Activated T-cell treated with anti-CD3 and anti-CD28 coated beads for 1 hour (primary cell): ENCODE measurements at places on chromosomes 16 and 17.

DNA sequence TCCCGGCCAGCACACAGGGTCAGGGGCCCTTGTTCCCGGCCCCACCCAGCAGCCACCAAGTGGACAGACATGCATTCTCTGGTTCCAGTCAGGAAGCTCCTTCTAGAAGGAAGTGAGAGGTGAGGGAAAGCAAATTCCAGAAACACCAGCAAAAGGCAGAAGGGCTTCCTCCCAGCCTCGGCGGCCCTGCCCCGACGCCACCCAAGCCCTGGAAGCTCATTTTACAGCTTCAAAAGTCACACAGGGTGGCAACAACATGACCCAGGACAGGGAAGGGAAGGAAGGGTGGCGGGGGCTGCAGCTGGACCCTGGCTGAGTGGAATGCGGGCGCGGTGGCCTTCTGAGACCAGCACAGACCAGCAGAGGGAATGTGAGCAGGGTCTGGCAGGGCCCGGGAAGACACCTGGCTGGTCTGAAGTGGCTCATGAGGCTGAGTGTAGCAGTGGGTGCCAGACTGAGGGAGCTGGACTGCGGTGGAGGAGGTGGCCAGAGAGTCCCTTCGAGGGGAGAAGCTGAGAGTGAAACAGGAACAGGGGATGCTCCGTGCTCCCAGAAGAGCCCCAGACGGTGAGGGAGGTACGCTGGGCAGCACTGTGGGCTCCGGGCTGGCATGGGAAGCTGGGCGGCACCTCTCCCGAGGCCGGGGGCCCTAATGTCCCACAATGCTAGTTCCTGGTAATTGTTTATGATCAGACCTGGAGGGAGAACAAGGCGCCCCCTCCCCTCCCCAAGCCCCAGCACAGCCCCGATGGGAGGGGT is 1.9 kb upstream of the UNC13D start:
- DNase-seq, result no peak

DNA sequence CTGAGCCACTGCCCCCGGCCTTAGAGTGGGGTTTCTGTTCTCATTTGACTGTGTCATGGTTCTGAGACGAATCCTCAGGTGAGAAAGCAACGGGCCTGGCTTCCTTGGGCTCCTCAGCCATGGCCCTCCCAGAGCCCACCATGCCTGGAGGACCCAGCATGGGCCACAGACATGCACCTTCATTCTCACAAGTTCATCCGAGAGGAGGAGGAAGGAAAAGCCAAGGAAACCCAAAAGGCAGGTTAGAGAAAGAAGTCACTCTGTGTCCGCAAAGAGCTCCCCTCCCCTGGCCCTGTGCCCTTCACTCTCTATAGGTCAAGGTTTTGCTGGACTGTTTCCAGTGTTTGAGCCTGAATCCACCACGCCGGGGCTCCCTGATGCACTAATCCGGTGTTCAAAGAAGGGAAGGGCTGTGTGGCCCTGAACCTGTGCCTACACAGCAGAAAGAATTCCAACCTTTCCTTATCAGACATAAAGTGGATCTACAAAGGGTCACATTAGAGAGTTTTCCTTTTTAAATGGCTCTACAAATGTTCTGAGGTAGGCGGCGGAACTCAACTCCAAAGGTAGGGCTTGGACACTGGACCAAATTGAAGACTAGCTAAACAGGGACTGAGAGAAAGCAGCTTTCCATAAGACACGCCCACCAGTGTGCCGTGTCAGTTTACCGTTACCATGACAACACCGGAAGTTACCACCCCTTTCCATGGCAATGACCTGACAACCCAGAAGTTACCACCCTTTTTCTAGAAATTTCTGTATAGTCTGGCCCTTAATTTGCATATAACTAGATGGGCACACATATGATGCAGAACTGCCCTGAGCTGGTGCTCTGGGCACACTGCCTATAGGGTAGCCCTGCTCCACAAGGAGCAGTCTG is 15.9 kb upstream of the PECAM1 start:
- no peak for DNase-seq

GRCh38 chr17:81691608-81692007 is 7.8 kb downstream of the HGS start:
- DNase-seq, result no peak

DNA sequence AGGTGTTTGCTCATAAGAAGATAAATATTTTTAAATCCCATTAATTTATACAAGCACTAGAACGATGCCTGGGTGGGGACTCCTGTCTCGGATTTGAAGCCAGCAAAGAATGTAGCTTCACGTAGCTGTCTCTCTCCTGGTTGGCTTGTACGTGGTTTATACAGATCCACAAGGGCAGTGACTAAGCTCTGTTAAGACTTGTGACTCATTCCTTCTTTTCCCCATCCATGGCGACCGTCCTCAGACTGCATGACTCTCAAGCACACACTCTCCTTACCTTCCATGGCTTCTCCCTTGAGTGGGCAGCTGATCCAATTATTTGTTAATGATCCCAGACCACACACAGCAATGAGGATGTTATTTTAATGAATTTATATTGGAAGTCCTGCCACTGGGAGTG is 679.7 kb upstream of the SOX9 start:
- no peak for DNase-seq

DNA sequence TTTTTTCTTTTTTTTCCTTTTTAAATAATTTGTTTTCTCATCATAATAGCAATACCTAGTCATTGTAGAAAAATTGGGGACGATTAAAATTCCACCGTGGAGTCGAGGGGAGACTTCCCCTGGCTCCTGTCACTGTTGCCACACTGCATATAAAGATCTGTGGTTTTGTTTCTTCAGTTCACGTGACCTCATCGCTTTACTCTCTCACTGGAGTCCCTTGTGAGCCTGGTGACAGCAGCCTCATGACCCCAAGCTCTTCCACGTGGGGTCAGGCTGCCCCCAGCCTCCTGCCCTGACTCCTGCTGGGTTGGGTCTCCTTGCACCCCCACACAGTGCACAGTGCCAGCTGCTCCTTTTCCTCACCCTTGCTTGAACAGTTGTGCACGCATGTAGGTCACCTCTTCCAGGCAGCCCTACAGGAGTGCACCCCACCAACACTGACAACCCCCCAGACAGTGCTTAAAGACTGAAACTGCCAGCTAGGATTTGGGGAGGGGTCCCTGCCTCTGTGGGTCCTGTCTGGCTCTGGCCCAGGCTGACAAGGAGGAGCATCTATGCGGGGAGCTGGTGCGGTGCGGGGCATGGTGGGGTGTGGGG is 7.3 kb upstream of the METRNL start:
- DNase-seq, result no peak

DNA sequence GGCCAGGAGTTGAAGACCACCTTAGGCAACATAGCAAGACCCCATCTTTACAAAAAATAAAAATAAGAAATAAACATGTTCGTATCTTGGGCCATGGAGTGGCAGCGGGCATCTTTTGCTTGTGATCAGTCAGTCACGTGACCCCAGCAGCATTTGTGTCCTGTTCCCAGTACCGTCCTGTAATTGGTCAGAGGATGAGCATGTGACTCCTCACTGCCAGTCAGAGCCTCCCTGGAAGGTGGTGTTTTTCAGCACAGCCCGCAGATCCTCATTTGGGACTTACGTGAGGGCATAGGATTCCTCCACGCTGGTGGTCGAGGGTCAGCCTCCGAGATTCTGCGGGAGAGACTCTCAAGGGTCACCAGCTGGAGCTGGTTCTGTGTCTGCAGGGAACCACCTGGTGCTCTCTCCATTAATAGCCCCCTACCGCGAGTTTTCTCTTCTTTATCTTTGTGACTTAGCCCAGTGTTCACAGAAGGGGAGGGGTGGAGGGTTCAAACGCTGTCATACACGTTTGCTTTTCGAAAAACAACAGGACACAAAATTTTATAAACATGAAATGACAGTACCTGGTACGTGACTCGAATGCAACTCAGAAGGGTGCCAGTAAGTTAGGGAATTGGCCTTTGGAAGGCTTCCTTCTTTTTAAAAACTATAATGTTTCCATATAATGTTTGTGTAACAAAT is 17.2 kb downstream of the MRC2 start:
- DNase-seq, result no peak

GRCh38 chr16:81551151-81551808 is 106.7 kb downstream of the CMIP start:
- DNase-seq, result no peak

DNA sequence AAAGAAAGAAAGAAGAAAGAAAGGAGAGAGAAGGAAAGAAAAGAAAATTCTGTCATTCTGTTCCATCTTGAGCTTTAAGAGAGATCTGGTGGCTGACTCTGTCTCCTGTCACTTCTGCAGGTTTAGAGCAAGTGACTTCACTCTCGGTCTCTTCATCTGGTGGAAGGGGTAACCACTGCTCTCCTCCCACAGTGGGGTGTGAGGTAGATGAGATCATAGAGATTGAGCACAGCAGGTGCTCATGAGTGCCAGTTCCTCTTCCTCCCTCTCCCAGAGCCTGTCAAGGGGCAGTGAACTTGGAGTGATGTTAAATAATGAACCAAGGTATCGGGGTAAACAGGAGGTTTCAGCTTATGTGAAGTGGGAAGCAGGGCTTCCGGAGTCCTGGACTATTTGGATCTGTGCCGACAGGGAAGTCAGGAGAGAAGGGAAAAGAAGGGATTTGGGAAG is 47.7 kb downstream of the BEAN1 start:
- peak; percentile 32 for DNase-seq
